Bronchial epithelial cell (primary cell): ENCODE measurements at places on chromosomes 1 and 21. TPM values are rescaled to one million over a fixed set of nuclear protein-coding genes. Genes with fewer than 3 reads are reported as not detected.

The GLMP gene
- 26.9 and 34.2 TPM in 2 replicates for total RNA-seq

The PGLYRP3 gene
- total RNA-seq: 0.53 and 4.6 TPM in 2 replicates

The PARP1 gene
- total RNA-seq: 18.4 and 26.1 TPM in 2 replicates

The IFI16 gene
- total RNA-seq: 34.0 and 54.7 TPM in 2 replicates

The RIMS3 gene
- total RNA-seq: 0.26 and 2.7 TPM in 2 replicates

The PDC gene
- not detected in 2 replicates for total RNA-seq

The CDA gene
- 0.79 and 1.4 TPM in 2 replicates for total RNA-seq

The TNFRSF14 gene
- total RNA-seq: 10.4 and 11.1 TPM in 2 replicates

The WLS gene
- total RNA-seq: 34.1 and 39.8 TPM in 2 replicates

The HTR6 gene
- not detected in 2 replicates for total RNA-seq

The OR6K3 gene
- total RNA-seq: not detected in 2 replicates

DNA sequence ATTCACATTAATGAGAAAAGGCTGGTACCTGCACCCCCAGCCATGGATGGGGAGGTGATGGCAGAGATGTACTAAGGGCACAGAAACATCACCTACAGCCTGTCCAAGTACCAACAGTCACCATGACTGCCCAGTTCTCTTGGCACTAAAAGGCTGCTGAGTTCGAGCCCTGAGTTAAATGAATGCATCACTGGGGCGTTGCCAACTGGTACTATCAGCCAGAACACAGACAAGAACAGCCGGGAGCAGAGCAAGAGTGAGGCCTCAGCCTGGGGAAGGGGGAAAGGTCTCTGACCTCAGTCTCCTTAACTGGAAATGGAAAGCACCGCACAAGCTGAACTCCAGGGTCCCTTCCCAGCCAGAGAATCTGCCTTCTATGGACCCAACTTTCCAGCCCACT lies 60.5 kb downstream of the GLIS1 start:
- DNase-seq: no peak

DNA sequence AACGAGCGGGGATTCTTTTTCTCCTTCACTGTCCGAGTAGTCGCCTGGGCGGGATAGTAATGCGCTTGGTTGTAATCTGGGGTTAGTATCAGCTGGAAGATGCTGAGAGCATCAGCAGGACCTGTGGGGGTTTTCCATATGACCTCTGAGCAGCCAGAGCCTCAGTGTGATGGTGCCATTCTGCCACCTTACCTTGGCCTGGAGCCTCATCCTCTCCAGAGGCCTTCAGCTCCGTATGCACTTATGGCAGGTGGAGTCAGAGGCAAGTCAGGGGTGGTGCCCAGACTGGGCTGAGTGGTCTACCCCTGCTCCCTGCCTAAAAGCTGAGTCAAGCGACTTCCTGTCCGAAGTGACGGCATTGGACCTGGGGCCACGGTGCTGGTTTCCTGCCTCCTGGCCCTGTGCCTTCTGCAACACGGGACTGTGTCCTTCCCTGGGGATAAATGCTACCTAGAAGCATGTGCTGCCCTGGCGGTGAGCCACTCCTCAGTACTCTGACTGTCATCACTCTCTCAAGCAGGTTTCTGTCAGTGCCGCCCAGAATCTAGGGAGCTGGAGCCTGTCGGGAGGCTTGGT lies 24.7 kb downstream of the TENT5C start:
- DNase-seq: peak; percentile 44

- no peak for DNase-seq
Observed at GRCh38 chr1:34054920-34055319, 110.1 kb downstream of the CSMD2 start.

- DNase-seq: peak; percentile 34
Observed at GRCh38 chr1:111366256-111366655, 61.3 kb downstream of the OVGP1 start.

DNA sequence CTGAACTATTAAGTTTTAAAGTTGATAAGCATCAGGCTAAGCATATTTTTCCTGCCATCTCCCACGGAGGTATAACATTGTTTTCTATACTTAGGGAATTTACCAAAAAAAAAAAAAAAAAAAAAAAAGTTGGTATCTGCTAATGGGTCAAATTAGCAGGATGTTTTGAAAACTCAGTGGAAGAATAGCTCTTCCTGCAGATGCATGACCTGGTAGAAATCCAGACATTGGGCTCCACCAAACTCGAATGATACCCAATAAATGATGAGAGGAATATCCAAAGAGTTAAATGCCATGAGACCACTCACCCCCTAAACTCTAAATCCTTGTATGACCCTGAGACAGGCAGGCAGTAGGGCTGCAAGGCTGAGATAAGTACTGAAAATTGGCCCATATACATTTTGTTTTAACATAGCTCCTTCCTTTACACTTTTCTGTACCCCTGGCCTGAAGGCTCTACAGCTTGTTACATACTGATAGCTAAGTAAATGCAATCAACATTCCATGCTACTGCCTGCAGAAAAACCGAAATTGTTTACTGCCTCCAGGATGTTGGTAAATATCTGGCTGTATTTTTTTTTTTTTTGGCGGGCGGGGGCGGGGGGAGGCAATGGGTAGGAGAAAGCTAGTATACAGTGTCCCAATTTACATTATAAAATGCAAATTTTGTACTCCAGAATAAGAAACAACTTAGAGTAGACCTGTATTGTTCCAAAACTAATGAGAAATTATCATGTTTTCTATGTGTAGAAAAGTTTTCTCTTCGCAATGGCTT lies 57.6 kb downstream of the NFIA start:
- no peak for DNase-seq

GRCh38 chr1:110229348-110230001 lies 19.4 kb downstream of the KCNC4 start:
- DNase-seq: peak; percentile 84

- no peak for DNase-seq
Observed at GRCh38 chr1:67058242-67058641, 4.3 kb upstream of the SLC35D1 start.

- no peak for DNase-seq
Observed at GRCh38 chr1:156895927-156896326, 2.4 kb downstream of the PEAR1 start.

- no peak for DNase-seq
Observed at GRCh38 chr1:31579374-31579773, 3.1 kb downstream of the TINAGL1 start.

GRCh38 chr1:168752171-168752832 lies 23.3 kb upstream of the DPT start:
- peak; percentile 61 for DNase-seq

- no peak for DNase-seq
Observed at GRCh38 chr1:160702100-160702499, 9.5 kb downstream of the CD48 start.

DNA sequence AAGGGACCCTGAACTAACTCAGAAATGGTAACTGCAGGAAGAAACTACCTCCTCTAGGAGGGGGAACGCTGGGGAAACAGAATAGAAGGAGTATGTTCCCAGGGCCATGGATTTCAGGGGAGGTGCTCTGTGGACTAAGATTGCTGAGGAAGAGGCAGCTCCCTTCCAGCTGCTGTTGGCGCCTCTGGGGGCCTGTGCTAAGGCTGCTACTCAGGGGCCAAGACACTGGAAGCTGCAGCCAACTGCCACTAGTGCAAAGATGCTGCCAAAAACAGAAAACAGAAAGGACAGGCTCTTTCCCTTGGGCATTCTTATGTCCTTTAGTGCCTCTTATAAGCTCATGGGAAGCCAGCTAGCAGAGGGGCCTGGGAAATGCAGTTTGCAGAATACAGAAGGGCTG lies 58.0 kb upstream of the SGIP1 start:
- no peak for DNase-seq

- DNase-seq: no peak
Observed at GRCh38 chr1:222749927-222750326, 12.9 kb downstream of the FAM177B start.

- DNase-seq: no peak
Observed at GRCh38 chr1:206103979-206104378, 13.2 kb downstream of the AVPR1B start.

DNA sequence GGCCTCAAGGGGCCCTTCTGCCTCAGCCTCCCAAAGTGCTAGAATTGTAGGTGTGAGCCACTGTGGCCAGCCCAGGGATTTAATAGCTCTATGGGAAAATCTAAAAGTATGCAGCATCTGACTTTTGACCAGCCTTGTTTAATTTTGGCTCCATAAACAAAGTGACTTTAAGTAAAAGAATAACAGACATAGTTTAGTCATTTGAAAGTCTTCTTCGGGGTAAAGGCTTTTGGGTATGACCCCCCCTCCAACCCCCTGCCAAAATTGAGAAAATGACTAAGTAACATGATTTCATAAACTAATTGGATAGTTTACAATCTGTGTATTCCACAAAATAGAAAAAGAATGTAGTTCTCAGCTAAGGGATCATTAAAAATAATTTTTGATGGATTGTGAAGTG lies 17.0 kb downstream of the GPBP1L1 start:
- no peak for DNase-seq

GRCh38 chr1:94326329-94326728 lies 88.9 kb upstream of the ARHGAP29 start:
- DNase-seq: no peak

GRCh38 chr1:46458190-46458589 lies 31.4 kb upstream of the DMBX1 start:
- DNase-seq: no peak

GRCh38 chr1:82018319-82018718 lies 217.6 kb downstream of the ADGRL2 start:
- DNase-seq: no peak

GRCh38 chr1:21946836-21947587 lies 9.9 kb upstream of the HSPG2 start:
- no peak for DNase-seq
